ENCODE measurements at places on chromosomes 11 and 22.

- DNase-seq, result no peak
Measured at GRCh38 chr11:119547511-119547910, 124.5 kb upstream of the THY1 start.

DNA sequence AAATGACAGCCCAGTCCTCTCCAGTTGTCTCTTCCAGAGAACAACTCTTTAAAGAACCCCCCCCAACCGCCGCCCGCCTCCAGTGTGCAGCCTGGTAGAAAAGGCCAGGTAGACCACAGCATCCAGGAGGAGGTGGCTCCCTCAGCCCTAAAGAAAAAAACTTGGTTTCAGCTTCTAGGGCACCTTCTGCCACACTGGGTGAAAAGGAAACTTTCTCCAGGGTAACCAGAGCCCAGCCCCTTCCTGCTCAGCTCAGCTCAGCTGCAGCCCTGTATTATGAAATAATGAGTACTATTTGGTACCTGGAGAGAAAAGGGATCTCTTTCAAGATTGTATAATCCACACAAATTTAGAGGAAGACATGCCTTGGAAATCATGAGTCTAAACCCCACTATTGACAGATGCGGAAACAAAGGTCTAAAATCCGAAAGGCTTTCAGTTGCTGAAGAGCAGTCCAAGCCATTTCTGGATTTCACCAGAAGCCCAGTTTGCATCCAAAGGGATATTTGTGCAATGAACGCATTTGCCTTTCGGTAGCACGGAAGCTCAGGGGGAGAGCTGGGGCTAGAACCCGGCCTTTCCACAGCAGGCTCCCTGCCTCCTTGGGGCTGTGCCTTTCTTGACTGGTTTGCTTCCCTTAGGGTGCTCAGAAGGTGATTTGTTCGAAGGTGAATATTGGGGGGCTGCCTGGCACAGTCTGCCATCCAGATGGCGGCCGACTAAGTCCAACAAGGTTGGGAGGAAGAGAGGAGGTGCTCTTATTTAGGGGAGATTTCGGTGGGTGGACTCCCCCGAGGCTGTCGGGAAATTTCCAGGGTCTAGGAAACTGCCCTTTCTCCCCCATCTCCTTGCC is 3.3 kb downstream of the FXYD6 start:
- no peak for DNase-seq

DNA sequence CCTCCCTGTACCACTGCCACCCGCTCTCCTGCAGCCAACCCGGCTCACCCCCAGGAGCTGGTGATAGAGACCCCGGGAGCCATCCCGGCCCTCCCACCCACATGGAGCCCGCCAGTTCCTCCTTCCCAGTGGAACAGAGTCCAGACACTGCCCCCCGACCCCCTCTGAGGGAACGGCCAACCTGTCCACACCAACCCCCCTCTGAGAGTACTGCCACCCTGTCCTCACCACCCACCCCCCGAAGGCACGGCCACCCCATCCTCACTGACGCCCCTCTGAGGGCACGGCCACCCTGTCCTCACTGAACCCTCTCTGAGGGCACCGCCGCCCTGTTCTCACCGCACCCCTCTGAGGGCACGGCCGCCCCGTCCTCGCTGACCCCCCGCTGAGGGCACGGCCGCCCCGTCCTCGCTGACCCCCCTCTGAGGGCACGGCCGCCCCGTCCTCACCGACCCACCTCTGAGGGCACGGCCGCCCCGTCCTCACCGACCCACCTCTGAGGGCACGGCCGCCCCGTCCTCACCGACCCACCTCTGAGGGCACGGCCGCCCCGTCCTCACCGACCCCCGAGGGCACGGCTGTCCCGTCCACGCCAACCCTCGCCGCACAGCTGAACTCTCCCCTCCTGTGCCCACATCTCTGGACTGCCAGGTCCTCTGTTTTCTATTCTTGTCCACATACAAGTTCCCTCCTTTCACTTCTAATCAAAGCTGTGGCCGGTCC is 18.0 kb downstream of the TOLLIP start:
- DNase-seq, result no peak

- DNase-seq, result peak; percentile 65
Measured at GRCh38 chr22:42078469-42079318, 806 bp upstream of the SMDT1 start.

DNA sequence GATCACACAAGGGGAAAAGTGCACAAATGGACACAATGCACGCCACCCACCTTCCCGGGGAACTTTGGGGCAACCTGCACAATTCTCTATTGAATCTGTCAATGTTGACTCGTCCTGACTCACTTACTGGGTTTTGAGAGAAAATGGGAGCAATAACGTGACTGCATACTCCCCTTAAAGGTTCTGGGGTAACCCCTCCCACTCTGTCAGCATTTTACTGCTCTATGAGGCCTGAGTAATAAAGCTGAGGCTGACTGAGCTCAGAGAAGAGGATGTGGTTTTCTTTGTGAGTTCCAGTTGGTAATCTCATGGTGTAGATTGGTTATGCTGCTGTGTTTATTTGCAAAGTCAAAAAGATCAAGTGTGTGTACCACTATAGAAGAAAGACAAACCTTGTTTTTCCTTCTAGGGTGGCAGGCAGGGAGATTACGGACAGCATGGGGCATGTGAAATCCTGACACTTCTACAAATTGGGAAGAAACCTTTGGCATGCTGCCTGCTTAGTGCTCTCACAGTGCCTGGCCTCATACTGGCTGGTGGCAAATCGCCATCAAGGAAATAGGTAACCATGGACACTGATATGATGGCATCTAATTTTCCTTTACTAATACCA is 16.1 kb upstream of the APOA1 start:
- DNase-seq, result no peak

- DNase-seq, result no peak
Measured at GRCh38 chr11:9228091-9228490, 37.1 kb downstream of the DENND5A start.

DNA sequence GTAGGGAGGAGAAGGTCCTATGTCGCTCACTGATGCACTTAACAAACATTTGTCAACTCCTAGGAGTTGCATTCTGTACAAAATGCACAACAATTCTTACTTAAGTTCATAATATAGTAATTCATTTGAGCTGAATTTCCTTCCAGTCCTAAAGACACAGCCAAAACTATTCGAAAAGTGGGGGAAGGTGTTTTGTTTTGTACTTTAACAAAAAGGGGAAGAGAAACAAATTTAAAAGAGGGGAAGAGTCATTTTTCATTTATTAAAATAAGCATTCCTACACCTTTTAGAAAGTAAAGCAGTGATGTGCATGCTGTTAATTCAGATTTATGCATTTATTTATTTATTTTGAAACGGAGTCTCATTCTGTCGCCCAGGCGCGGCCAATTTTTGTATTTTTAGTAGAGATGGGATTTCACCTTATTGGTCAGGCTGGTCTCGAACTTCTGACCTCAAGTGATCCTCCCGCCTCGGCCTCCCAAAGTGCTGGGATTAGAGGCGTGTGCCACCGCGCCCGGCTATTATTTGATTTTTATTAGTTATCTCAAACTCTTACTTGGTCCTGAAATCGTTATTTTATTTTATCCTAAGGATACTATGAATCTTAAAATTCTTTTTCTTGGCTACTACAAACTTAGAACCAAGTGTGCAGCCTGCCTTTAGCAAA is 1.1 kb upstream of the FANCF start:
- no peak for DNase-seq

DNA sequence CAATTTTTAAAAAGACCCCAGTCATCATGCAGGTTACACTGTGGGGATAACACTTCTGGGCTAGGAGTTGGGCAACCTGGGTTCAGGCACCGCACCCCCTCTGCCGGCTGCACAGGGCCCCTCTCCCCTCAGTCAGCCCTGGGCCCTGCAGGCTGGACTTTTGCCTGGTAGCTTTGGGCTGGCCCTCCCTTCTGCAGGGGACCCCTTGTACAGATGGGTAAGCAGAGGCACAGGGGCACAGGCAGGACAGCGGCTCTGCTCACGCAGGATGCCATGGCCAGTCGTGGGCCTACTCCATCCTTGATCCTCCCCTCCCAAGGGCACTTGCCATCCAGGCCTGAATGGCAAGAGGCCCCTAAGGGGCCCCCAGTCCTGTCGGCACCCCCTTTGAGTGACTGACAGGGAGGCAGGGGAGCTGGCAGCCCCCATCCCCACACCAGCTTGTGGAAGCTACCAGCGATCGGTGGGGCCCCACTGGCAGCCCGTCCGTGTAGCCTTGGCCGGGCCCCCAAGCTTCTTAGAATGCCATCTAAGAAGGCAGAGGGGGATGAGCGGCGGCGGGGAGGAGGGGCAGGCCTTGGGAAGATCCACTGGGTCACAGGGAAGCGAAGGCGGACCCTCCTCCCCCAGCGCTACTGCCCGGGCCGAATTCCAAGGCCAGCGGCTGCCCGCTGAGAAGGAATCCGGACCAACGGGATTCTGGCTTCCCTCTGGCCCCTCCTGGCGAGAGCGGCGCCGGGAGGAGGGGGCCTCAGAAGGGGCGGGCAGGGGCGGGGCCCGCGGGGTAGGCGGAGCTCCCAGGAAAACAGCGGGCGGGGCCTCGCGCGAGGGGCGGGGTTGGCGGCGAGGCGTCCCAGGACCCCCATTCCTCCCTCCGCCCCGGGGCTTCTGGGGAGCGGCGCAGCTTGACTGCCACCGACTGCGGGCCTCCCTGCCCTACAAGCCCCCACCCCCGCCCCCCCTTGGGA is 6.8 kb upstream of the CHKA start:
- peak; percentile 74 for DNase-seq

- DNase-seq, result peak; percentile 9
Measured at GRCh38 chr11:116112087-116112935, 608.1 kb upstream of the CADM1 start.

DNA sequence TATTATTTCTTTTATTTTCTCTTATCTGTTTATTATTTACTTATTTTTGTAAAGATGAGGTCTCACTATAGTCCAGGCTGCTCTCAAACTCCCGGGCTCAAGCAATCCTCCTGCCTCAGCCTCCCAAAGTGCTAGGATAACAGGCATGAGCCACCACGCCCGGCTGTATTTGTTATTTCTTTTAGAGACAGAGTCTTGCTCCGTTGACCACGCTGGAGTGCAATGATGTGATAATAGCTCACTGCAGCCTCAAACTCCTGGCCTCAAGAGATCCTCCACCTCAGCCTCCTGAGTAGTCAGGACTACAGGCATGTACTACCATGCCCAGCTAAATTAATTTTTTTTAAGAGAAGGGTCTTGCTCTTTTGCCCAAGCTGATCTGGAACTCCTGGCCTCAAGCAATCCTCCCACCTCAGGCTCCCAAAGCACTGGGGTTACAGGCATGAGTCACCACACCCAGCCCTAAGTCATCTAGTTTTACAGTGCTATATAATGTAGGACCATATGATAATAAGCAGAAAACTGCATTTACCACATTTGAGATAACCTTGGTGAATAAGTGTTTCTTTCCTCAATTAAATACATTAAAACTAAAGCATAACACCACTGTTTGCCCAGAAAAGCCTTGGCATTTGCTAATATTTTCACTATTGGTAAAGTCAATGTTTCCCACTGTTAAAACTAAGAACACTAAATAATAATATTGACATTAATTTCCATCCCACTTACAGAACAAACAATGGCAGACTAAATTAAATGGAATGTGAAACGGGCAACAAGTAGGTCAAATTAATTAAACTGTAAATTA is 127.5 kb downstream of the SIK3 start:
- DNase-seq, result no peak

- peak; percentile 9 for DNase-seq
Measured at GRCh38 chr11:110173811-110174644, 80.8 kb downstream of the ZC3H12C start.

DNA sequence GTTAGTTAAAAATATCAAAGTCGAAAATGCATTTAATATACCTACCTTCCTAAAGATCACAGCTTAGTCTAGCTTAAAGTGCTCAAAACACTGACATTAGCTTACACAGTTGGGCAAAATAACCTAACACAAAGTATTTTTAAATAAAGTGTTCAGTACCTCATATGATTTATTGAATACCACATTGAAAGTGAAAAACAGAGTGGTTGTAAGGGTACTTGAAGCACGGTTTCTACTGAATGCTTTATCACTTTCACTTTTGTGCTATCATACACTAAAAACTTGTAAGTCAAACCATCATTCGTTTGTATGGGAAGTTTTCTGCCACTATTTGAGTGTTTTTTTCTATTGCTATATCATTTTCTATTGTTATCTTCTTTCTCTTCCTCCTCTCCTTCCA is 36.6 kb downstream of the ZBTB44 start:
- no peak for DNase-seq

DNA sequence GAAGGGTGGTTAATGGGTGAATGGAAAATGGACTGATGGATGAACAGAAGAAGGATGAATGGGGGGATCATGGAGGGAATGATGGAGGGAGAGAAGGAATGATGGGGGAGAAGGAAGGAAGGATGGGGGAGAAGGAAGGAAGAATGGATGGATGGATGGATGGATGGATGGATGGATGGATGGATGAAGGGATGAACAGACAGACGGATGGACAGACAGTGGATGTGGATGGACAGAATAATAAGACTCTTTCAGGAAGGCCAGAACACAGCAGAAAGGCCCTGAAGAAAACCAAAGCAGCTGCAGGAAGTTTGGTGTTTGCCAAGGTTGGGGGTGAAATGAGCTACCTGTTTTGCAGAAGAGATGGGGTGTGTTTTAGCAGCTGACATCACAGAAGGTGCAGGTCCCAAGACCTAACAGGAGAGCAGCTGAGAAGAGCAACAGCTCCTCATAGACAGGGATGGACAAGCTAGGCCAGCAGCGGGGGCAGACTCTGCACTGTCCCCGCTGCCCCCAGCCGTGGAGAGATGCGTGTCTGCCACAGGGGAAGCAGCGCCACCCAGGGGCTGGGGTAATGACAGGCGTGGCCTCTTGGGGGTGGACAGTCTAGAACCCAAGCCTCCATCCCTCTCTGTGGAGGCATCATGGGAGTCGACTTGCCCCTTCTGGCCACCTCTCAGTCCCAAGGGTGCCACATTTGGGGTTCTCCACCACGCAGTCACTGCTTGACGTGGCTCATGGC is 17.9 kb downstream of the C1QTNF6 start:
- DNase-seq, result no peak

DNA sequence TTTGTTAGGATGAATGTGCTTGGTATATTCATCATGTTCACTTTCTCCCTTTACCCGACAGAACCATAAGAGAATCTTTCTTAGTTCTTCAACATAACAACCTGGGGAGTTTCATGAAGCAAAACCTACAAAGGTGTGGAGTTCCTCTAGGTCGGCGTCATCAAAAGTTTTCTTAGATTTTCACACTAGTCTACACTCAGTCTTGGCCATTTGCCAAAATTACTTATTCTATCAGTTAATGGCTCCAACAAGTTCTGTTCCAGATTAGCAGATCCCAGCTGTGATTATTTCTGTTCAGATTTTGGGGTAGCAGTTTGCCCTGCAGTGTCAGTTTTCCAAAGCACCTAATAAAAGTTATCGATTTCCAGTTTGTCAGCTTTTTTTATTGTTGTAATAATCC is 935.8 kb upstream of the RAG2 start:
- no peak for DNase-seq

DNA sequence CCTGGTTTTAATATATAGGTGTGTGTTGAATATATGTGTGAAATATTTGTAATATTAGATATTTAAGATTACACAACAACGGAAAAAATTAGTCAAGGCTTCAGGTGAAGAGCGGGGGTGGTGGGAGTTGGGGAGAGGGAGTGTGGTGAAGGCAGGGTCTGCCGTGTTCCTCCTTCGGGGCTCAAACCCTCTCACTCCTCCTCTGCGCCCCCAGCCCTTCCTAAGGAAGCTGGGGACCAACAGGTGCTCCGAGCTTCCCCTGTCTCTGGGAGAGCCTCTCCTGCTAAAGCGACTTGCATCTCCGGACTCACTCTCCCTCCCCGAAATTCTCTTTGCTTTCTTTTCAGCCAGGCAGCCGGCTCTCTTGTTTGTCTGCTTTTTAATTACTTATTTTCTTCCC is 960 bp upstream of the CADM1 start:
- peak; percentile 54 for DNase-seq

All from nucleus accumbens (tissue), 56 donors.